Cortex of kidney (tissue), 1 donor: ENCODE measurements at places on chromosomes 2 and 18.

GRCh38 chr2:7508296-7508943 lies 591.2 kb downstream of the RNF144A start:
- DNase-seq, result no peak

DNA sequence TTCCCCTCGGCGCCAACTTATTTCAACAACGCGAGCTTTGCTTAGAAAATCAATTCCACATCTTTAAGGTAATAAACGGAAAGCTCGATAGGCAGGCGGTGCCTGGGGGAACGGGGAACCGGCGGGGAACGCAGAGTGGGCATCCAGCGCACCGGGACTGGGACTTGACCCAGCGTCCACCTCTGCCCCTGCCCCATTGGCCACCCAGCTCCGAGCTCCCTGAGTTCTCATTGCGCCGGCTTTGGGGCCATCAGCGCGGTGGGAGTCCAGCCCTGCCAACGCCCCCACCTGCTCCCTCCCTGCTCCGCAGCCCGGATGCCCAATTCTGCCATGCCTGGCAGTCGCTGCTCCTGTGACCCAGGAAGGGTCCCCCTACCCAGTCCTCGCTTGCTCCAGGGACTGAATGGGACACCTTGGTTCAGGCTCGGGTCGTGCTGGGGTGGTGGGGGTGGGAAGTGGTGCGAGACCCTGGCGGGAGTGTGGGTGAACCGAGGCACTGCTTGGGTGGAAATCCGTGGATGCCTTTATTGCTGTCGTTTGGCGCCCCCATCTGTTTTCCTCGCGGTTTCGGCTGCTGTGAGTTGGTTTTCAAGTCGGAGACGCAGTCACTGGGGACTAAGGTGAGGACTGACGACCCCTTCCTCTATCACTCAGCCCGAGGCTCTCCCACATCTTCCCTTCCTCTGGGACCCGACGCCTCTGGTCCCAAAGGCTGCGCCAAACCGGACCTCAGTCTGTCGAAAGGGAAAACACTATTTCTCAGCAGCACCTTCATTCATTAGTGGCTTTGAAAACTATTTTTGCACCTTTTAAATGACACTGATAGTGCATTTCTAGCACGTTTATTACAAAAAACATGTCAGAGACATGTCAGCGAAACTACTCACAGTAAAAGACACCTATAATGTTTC lies 2.4 kb upstream of the EVX2 start:
- no peak for DNase-seq

GRCh38 chr18:46209161-46209560 lies 105.0 kb downstream of the HAUS1 start:
- DNase-seq, result no peak

- no peak for DNase-seq
These were observed 64.0 kb upstream of the POMC start for GRCh38 chr2:25232248-25232825.

GRCh38 chr2:37604716-37605115 lies 66.7 kb downstream of the CDC42EP3 start:
- DNase-seq, result no peak

GRCh38 chr18:29104227-29104626 lies 927.3 kb upstream of the CDH2 start:
- no peak for DNase-seq

- DNase-seq, result no peak
These were observed 552.0 kb upstream of the NRP2 start for GRCh38 chr2:205130111-205130829.

- no peak for DNase-seq
These were observed 785.5 kb upstream of the RAB6C start for GRCh38 chr2:129193961-129194360.

DNA sequence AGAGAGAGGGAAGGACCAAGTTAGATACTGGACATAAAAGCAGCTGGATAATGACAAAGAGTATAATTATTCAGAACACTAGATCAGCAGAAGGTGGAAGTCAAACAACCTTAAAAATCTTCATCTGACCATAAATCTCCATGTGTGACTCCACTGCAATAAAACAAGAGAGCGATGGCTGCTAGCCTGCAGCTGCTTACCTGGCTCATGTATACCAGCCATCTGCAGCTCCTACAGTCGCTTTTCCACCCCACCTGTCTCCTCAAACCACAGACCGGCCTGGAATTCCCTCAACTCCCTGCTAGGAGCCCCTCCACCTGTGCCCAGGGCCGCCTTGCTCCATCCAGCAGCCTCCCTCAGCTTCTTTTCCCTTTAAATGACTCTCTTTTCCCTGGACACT lies 64.5 kb downstream of the SLC4A5 start:
- no peak for DNase-seq

GRCh38 chr2:191479680-191480023 lies 198.3 kb upstream of the NABP1 start:
- DNase-seq, result no peak

DNA sequence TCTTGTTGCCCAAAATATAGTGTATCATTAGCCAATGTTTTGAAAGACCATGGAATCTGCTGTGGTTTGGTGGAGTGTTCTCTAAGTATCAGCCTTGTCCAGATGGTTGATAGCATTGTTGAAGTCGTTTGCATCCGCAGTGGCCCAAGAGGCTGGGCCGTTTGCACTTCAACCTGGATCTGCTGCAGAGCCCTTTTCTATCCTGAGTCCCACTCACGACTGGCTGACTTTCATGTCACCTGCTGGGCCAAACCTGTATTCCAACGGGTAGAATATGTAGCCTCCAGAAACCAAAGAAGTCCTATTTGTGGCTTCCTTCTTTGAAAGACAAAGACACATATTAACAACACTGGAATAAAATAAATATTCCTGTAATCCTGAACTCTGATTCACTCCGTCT lies 1154.1 kb downstream of the RPIA start:
- DNase-seq, result no peak

- DNase-seq, result no peak
These were observed 676.7 kb upstream of the POU3F3 start for GRCh38 chr2:104177179-104177578.

DNA sequence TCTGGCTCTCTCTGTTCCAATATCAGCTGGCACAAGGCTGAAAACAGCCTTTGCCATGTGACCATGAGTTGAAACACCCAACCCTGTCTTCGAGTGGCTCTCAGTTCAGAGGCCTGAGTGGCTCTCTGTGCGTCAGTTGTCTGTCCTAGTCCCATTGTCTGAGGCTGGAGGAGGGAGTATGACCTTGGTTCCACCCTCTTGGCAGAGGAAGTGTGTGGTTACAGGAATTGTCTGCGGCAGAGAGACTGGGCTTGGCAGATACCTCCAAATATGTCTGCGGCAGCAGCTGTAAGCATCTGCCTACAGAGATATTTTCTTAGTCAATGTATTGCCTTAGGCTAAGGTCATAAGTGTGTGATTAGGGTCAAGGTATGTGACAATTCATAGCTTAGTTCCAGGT lies 32.6 kb downstream of the CNGA3 start:
- DNase-seq, result no peak

GRCh38 chr2:80091237-80091636 lies 213.3 kb downstream of the LRRTM1 start:
- no peak for DNase-seq

GRCh38 chr2:178250429-178250828 lies 56.1 kb downstream of the OSBPL6 start:
- DNase-seq, result no peak

DNA sequence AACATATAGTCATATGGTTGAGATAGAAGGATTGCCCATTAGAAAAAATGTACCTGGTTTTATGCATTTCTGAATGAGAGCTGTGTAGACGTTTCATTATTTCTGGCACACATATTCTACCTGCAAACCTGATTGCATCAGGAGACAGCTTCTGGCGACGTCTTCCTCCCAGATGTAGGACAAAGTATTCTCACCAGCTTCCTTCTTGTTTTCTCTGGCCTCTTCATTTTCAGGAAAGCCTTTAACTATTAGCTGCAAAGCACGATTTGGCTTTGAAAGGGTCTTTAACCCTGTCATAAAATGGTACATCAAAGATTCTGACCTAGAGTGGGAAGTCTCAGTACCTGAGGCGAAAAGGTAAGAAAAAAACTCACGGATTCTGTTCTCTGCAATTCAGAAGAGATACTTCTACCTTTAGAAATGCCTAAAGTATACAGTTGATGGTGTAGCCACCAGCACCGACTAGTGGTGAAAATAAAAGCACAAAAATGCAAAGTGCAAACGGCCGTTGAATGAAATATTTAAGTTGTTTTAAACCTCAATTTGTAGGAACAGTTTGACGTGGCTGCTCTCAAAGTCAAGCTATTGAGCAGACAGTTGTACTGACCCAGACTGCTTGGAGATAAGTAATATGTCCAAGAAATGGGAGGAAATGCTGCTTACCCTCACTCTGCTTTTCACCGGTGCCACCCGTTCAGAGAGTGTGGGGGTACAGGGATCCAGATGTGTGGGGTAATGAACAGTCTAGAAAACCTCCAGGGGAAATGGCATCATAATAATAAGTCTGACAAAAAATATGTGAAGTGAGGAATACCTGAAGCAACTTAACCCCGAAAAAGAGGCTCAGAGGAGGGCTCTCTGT lies 20.2 kb downstream of the IL18RAP start:
- no peak for DNase-seq

DNA sequence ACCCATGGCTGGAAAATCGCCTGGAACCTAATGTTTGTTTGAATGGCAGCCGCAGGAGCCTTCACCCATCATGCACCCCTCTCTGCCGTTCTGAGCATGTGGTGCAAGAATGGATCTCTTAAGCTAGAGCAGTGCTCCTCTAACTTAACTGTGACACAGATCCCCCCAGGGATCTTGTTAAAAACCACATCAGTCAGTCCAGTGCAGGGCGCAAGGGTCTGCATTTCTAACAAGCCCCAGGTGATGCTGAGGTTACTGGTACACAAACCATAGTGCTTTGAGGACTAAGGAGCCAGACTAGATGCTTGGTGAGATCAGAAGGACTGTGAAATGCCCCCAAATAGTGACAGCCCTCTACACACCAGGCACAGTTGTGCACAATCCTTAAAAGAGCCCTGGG lies 87.1 kb upstream of the KCTD1 start:
- no peak for DNase-seq

DNA sequence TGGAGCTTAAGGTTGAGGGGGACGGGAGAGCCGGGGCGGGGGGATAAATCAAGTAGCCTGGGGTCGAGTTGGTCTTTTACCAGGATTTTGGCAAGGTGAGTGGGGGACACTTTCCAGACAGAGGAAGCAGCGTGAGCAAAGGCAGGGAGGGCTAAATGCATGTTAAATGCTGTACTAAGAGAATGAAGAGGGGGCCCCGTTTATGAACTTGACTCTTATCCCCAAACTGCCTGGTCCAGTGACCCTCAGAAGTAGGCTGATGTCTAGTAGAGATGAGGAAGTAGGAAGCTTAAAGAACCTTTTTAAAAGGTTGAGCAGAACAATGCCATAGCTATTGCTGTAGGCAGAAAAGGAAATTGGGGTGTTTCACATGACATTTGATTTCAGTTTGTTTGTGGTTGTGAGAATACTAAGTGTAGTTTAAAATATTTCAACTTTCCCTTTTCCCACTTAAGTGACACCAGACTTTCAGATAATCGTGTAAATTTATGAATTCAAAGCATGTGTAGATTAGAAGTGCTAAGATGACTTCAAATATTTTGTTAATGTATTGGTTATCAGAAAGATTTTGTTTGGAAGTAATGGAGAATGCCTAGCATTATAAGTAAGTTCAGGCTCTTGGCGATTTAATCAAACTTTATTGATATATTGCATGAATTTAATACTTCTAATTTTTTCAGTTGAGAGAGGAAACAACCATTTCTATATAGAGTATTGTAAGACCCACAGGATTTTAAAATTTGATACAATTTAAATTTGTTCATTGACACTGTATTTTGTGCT lies 1.8 kb downstream of the REL start:
- DNase-seq, result no peak

- DNase-seq, result no peak
These were observed 254.9 kb upstream of the ZEB2 start for GRCh38 chr2:144774809-144775208.

DNA sequence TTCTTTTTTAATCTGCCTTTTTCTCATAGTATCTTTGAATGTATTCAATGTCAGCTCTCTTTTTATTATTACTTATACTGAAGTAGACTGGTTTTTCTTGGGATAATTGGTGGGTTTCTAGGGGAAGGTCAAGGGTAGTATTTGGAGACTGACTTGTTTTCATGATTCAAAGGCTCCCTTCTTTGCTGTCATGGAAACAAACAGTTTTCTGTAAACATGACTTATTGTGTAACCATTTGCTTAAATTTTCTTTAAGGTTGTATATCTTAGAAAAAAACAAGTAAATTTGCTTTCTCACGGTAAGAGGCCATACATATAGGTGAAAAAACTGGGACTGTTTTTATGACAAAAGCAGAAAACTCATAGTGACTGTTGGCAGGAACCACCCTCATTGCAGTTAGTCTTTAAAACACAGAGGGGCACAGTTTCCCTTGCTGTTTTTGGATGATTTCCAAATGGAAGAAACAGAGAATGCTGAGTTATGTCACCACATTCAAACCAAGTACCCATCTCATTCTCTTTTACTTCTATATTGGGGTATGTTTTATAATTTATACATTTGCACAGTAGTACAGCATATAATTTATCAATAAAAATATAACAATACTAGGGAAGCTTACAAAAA lies 5.8 kb upstream of the RDH14 start:
- DNase-seq, result no peak

DNA sequence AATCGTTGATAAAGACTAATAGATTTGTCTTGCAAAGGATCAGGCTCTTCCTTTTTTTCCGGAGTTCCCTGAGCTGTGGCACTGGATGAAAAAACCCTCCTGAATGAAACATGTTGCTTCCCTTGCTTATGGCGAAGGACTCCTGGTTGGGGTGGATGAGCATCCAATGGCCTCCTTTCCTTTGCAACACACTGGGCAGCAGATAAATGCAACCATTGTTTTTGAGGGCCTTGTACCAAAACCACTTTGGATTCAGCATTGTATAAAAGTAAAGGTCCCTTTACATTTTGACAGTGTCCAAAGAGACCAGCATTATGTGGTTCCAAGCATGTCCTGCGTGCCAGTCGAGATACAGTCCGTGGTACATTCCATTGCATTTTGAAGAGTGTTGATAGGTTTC lies 44.7 kb downstream of the FAM210A start:
- DNase-seq, result no peak

DNA sequence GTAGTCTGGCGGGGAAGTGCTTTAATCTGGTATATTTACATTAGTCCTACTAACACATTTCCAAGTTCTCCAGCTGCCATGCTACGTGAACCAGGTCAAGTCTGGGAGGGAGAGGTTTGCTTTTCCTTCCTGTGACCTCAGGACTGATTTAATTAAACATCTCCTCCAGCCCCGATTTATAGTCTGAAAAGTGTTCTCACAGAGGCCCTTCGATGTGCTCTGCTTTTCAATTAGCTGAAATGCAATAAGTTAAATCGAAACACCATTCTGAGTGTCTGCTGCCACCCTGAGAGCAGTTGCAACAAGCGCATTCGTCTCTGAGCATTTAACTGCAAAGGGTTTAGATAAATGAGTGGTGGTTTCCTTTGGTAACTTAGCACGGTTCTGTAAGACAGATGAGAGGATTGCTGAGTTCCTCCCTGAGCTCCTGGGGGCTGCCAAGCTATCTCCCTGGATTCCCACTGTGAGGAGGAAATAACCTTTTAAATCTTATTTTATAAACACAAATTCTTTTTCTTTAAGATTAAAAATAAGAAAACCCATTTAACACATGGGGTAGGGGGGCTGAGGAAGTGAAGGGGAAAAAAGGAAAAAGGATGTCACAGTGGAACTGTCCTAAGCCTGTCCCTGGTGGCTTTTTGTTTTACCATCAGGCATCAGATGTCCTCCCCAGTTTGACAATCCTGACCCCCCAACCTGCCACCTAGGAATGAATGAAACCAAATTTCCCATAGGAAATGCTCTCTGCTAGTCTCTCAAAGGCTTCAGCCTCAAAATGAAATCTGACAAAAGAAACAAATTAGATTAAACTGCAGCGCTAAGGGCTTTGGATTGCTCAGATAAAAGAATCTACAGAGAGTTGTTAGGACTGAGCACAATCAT lies 56.5 kb upstream of the CREB1 start:
- DNase-seq, result no peak

- DNase-seq, result no peak
These were observed 64.1 kb downstream of the POLE4 start for GRCh38 chr2:75022516-75022915.
